A549 treated with DMSO at 1 μM for 4 hours (cell line): ENCODE measurements at places on chromosomes 6 and 20. TPM values are rescaled to one million over a fixed set of nuclear protein-coding genes. Genes with fewer than 3 reads are reported as not detected.

Gene HTR1E
- total RNA-seq = not detected in 5 replicates

Gene GINM1
- total RNA-seq = 24.1 to 29.4 TPM (median 27.7 TPM) in 5 replicates

Gene RNASET2
- 11.5 to 16.5 TPM (median 14.4 TPM) in 5 replicates for total RNA-seq

Gene AHCY
- 312 to 349 TPM (median 333 TPM) in 5 replicates for total RNA-seq

Gene HUS1B
- 0.09 to 0.41 TPM (median 0.25 TPM) in 4 of 5 replicates, not detected in the other for total RNA-seq

Gene TMC2
- not detected in 5 replicates for total RNA-seq

Gene ECT2L
- total RNA-seq = not detected in 5 replicates

Gene BTN1A1
- 0.04 TPM in 1 of 5 replicates, not detected in the others for total RNA-seq

Gene RBBP9
- 14.7 to 18.5 TPM (median 17.0 TPM) in 5 replicates for total RNA-seq

Gene HLA-DQB1
- not detected in 5 replicates for total RNA-seq

Gene CRISP2
- not detected in 5 replicates for total RNA-seq

Gene HSPA1L
- 1.00 to 2.0 TPM (median 1.9 TPM) in 5 replicates for total RNA-seq

Gene SAMD10
- 0.10 to 0.13 TPM in 2 of 5 replicates, not detected in the others for total RNA-seq

Gene AKIRIN2
- total RNA-seq = 30.9 to 50.1 TPM (median 46.0 TPM) in 5 replicates

Gene CAGE1
- total RNA-seq = 0.03 to 0.11 TPM in 2 of 5 replicates, not detected in the others

Gene ZNF341
- 2.5 to 5.1 TPM (median 4.1 TPM) in 5 replicates for total RNA-seq

Gene LIN28B
- 1.4 to 2.1 TPM (median 1.9 TPM) in 5 replicates for total RNA-seq

Gene ULBP2
- 3.4 to 4.6 TPM (median 3.5 TPM) in 5 replicates for total RNA-seq

Gene NOTCH4
- total RNA-seq = 0.47 to 0.78 TPM (median 0.69 TPM) in 5 replicates

Gene SEMG1
- not detected in 5 replicates for total RNA-seq

Gene WFDC5
- not detected in 5 replicates for total RNA-seq

Gene LGSN
- total RNA-seq = 2.7 to 4.8 TPM (median 4.1 TPM) in 5 replicates

Gene CLPSL1
- not detected in 5 replicates for total RNA-seq

Gene PCK1
- total RNA-seq = 0.03 TPM in 1 of 5 replicates, not detected in the others

Gene OXT
- total RNA-seq = not detected in 5 replicates

Gene ALDH5A1
- 6.6 to 8.7 TPM (median 8.4 TPM) in 5 replicates for total RNA-seq

Gene RRAGD
- 3.3 to 4.5 TPM (median 4.4 TPM) in 5 replicates for total RNA-seq

Gene PLAGL1
- total RNA-seq = 6.9 to 9.6 TPM (median 9.5 TPM) in 5 replicates

Gene WFDC12
- not detected in 5 replicates for total RNA-seq

Gene ACTR5
- 7.2 to 10.8 TPM (median 10.3 TPM) in 5 replicates for total RNA-seq

Gene C6orf132
- total RNA-seq = 1.1 to 1.3 TPM (median 1.3 TPM) in 5 replicates

Gene RIPPLY2
- total RNA-seq = 0.28 to 1.3 TPM (median 0.41 TPM) in 5 replicates

Gene CD109
- 23.1 to 42.9 TPM (median 32.3 TPM) in 5 replicates for total RNA-seq

Gene MMUT
- total RNA-seq = 4.9 to 7.9 TPM (median 5.9 TPM) in 5 replicates

Gene GMNN
- total RNA-seq = 52.8 to 59.8 TPM (median 56.4 TPM) in 5 replicates

Gene BPIFB2
- total RNA-seq = not detected in 5 replicates

Gene WTAP
- 67.7 to 79.1 TPM (median 74.4 TPM) in 5 replicates for total RNA-seq

Gene ADGRF1
- total RNA-seq = 0.05 TPM in 2 of 5 replicates, not detected in the others

Gene CLDN20
- not detected in 5 replicates for total RNA-seq

Gene OTOR
- total RNA-seq = not detected in 5 replicates

Gene TRIM15
- 0.04 TPM in 1 of 5 replicates, not detected in the others for total RNA-seq

Gene CALHM4
- not detected in 5 replicates for total RNA-seq

Gene DNAH8
- total RNA-seq = not detected in 5 replicates

Gene MYO6
- 7.1 to 10.7 TPM (median 7.9 TPM) in 5 replicates for total RNA-seq

Gene FRS3
- total RNA-seq = 1.9 to 2.7 TPM (median 2.5 TPM) in 5 replicates

Gene TUBB2A
- total RNA-seq = 72.7 to 86.8 TPM (median 76.4 TPM) in 5 replicates

Gene GNAS-AS1
- not detected in 5 replicates for total RNA-seq

Gene POM121L2
- 0.02 to 0.05 TPM in 2 of 5 replicates, not detected in the others for total RNA-seq

Gene GSTA2
- 0.06 to 0.17 TPM in 2 of 5 replicates, not detected in the others for total RNA-seq

Gene SCRT2
- not detected in 5 replicates for total RNA-seq

Gene OR12D3
- not detected in 5 replicates for total RNA-seq

Gene WRNIP1
- total RNA-seq = 37.3 to 44.9 TPM (median 40.5 TPM) in 5 replicates

Gene TP53TG5
- not detected in 5 replicates for total RNA-seq

Gene SSTR4
- not detected in 5 replicates for total RNA-seq
